ENCODE measurements at places on chromosomes 2 and 18.

GRCh38 chr2:126778561-126779501, 119.9 kb upstream of the TEX51 start:
- no peak for DNase-seq

GRCh38 chr18:57281519-57281918, 70.8 kb upstream of the ST8SIA3 start:
- DNase-seq = no peak

GRCh38 chr2:234673961-234674759, 177.3 kb upstream of the ARL4C start:
- no peak for DNase-seq

GRCh38 chr2:227414846-227415245, 27.1 kb upstream of the SCYGR1 start:
- DNase-seq = no peak

DNA sequence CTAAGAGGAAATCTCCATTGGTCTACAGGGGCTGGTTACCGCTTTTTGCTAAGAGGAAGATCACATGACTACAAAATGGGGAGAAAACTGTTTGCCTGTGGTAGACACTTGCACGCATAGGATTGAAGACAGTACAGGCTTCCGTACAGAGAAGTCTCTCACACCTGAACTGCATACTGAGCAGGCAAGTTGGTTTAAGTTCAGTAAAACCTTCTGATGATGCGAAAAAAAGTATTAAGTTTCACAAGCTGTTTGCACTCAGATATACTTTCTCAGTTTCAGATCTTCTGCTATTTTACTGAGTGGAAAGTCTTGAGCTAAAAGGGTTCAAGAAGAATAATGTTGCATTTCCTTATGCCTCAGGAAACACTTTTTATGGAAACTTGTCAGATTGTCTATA, 292.2 kb upstream of the MC4R start:
- DNase-seq = no peak

DNA sequence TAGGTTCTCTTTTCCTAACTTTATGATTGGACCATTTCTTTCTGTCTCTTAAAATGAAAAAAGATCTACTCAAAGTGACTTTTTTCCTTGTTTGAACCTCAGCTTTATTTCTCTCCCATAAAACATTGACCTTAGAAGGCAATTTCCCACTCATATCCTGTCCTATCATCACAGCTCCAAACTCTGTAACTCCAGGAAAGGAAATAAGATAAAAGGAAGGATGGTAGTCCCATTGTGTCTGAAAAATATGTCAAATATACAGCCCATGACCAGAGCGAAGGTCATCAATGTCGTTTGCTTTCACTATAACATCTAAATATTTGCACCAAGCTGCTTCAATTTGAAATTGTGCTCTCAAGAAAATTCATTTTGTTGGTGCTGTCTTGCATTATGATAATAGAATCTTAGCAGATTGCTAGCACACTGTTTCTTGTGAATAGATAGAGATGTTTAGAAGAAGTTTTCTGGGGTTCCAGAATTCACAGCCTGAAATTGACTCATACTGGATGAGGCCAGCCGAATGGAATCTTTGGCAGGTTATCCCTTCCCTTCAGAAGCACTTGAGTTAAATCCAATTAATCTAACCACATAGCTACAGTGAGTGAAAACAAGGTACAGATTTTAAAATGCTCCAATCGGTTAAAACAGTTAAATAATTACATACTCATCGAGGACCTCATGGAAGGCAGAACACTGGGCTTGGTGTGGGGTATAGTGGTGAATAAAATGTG, 95.1 kb downstream of the CRIM1 start:
- DNase-seq = peak; percentile 27

GRCh38 chr18:58230438-58231179, 186.6 kb downstream of the NEDD4L start:
- no peak for DNase-seq

GRCh38 chr2:51291762-51292551, 260.0 kb upstream of the NRXN1 start:
- DNase-seq = no peak

DNA sequence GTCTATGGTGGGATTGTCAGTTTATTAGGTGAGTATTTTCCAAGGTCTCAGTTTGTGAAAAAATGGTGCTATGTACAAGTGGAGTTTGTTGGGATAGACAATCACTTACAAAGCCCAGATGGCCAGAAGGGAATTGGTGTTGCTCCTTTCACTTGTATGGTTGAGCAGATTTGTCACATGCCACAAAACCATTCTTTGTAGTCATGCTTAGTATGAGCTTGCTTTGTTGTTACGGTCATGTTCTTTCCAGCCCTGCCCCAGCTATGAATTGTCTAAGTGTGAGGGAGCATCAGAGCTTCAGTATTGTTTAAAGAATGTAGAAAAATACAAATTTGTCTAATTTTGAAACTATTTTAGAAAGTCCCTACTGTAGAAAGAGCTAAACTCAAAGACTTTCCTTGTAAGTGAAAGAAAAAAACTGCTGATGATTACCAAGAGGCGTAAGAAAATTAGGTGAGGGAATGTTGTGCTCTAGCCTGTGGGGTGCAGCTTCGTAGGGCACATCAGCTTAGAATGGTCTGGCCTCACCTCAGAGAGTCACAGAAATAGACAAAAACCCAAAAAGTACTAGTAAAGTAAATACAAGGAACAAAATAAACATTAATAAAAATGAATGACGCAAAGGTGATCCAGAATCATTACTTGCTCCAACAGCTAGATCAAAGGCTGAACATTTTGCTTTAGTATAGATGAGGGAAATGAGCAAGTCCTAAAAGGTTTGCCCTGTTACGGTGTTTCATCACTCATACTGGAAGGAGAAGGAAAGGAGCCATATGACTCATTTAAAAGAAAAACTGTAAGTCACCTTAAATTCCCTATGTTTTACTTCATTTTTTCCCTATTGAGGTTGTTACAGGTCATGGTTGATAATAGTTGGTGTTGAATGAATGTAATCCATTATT, 9.2 kb downstream of the TGIF1 start:
- DNase-seq = no peak

- DNase-seq = no peak
These were observed 316.6 kb upstream of the NCKAP5 start for GRCh38 chr2:133884739-133885381.

DNA sequence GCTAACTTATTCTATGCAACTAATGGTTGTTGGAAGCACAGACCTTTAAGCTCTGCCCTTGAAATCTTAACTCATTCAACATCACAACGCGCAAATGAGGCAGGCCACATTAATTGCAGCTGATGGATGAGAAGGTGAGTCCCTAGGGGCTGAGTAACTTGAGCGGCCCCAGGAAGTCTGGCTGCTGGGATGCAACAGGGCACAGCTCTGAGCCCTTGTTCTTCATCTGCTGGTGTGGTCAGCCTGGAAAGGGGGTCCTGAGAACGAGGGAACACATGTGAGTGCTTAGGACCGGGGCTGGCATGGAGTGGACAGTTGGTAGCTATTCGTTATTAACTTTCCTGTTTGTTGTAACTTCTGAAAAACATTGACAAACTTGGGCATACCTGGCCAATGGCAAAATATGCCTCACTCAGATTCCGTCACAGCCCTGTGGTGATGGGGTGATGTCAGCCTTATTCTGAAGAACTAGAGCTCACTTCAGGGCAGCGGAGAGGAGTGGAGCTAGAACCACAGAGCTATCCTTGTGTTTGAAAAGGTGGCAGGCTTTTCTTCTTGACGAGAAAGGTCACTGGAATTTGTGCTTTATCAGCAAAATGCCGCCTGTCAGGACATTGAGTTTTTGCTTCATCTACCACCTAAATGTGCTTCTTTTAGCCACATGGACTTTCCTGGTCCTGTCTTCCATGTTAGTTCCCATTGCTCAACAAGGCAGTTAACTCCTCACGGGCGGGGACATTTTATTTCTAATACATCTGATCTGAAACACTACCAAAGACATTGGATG, 145.9 kb upstream of the FHL2 start:
- DNase-seq = no peak

- no peak for DNase-seq
These were observed 187.5 kb upstream of the CRIM1 start for GRCh38 chr2:36168115-36168514.

- DNase-seq = peak; percentile 73
These were observed at the start of gene LBH for GRCh38 chr2:30231212-30231995. Gene LBH, plus strand, starts transcription at chr2:30231534. Its CDS starts 205 bp downstream, at chr2:30231739.

DNA sequence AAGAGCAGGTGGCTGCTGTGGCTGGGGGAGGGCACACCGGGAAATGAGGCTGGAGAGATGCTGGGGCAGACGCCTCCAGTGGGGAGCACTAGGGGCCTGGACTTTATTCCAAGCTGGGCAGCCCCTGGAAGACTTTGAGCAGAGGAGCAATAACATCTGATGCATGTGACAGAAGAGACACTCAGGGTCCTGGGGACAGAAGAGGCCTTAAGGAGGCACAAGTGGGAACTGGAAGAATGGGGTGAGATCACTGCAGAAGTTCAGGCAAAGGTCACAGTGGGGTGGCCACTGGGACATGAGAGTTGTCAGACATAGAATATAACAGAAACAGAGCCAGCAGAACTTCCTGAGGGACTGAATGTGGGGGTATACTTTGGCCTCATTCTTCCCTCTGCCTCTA, 24.0 kb downstream of the TGFA start:
- DNase-seq = no peak

GRCh38 chr2:196453613-196454047, 185.9 kb upstream of the CCDC150 start:
- peak; percentile 51 for DNase-seq

DNA sequence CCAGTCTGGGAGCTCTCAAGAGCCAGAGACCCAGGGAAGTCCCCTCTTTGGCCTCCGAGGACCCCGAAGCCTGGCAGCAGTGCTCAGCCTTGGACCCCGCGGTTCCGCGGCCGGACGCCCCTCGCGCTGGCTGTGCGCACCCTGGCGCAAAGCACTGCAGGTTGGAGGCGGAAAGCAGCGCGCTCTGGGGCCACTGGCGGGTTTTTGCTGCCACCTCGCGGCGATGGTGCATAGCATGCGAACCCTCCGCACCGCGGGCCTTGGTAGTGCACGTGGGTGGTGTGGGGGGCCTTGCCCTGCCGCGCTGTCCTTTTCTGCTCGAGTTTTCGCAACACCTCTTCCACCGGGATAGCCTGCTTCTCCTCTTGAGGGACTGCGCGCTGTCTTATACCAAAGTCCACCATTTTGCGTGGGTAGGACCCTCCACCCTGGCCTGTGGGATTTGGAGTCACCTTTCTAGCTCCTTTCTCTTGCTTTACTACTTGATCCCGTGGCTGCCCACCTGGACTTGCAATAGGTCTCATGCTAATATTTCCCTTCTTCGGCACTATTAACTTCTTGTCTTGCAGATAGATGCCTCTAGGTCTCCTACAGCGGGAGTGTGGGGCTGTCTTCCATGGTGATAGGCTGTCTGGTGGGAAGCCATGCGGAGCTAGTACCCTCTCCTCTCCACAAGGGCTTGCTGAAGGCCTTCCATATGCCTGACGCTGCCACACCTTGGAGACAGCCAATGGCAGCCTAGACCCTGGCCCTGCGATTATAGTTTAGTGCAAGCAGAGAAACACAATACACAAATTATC, 14.3 kb downstream of the SIX3 start:
- DNase-seq = peak; percentile 75

GRCh38 chr2:228771774-228772173, 499.3 kb downstream of the PID1 start:
- no peak for DNase-seq

- no peak for DNase-seq
These were observed 51.7 kb downstream of the ARMC9 start for GRCh38 chr2:231250146-231250545.

GRCh38 chr2:169141713-169142352, 72.5 kb downstream of the DHRS9 start:
- DNase-seq = peak; percentile 52

DNA sequence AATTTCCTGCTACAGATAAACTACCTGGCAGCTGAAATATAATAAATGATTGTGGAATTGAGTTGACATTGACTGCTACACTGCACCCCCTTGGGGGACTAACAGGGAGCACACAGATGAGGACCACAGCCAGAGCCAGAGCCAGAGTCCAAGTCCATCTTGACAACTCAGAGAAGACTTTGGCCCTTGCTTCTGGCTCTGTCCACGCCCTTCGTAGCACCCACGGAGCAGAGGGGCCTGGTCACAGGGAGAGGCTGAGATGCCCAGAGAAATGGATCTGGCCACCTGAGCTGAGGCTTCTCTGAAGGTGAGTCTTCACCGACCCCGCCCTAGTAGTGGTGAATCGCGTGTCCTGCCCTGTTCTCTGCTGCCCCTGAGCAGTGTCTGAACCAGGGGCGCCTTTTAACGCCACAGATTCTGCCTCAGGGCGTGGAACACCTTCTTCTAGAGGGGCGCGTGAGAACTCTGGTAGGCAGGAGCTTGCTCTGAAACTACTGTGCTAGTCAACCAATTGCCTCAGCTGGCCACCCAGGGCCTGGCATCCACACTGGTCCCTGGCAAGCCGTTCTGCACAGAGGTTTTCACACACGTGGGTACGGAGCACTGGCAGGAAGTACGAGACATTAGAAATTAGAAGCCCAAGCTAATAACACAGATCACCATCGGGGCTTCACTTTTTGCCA, 35.7 kb upstream of the MAT2A start:
- DNase-seq = peak; percentile 54

GRCh38 chr18:47930199-47930930, at the start of gene SMAD2:
Gene SMAD2, minus strand, starts transcription at chr18:47930659. Its CDS starts 33,903 bp downstream, at chr18:47896756.
- peak; percentile 86 for DNase-seq

- no peak for DNase-seq
These were observed 184.1 kb upstream of the HS6ST1 start for GRCh38 chr2:128502638-128503246.

- no peak for DNase-seq
These were observed 107.9 kb downstream of the B3GNT2 start for GRCh38 chr2:62303788-62304187.

- no peak for DNase-seq
These were observed 82.5 kb upstream of the PKDCC start for GRCh38 chr2:41965173-41965908.

DNA sequence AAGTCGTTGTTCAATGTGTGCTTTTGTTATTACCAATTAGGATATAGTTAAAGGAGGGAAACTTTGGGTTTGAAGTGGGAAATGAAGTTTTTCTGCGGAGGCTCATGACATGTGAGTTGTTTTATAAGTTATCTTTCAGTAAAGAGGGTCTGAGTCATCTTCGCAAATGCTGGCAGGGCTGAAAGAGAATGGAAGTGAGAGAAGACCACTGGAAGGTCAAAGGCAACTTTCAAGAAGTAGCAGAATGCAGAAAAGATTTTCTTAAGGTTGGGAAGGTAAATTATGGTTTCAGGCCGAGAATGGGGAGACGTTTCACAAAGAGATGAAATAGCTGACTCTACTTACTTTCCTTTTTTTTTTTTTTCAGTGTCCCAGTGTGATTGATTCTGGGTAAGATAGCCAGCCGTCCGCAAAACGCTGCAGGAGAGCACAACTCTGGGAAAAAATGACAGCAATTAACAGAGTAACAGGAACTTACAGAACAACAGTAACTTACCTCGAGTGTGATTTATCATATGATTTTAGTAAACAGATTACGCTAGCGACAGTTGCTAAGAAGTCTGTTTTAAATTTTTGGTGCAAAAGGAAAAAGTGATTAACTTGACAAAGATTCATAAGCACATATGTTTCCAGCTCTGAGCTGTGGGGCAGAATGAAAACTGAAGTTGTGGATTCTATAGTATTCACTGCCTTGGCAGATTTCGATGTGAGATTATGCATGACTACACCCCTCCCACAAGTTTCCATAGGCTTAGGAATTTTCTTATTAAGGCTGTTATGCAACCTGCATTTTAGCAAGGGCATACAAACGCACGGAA, 46.8 kb upstream of the ACTR3 start:
- DNase-seq = peak; percentile 35

- peak; percentile 24 for DNase-seq
These were observed 123.1 kb downstream of the PRPF40A start for GRCh38 chr2:152594022-152594766.

GRCh38 chr2:226755631-226756030, 44.0 kb downstream of the IRS1 start:
- no peak for DNase-seq

- peak; percentile 65 for DNase-seq
These were observed 1.2 kb upstream of the CHMP1B start for GRCh38 chr18:11849841-11850634.
